ENCODE measurements at places on chromosomes 16 and 17.
A peak's percentile ranks its signal among the peaks of the same experiment; 100 is the strongest.

- DNase-seq = no peak
Observed at GRCh38 chr16:58615280-58615679, 14.3 kb downstream of the CNOT1 start.

DNA sequence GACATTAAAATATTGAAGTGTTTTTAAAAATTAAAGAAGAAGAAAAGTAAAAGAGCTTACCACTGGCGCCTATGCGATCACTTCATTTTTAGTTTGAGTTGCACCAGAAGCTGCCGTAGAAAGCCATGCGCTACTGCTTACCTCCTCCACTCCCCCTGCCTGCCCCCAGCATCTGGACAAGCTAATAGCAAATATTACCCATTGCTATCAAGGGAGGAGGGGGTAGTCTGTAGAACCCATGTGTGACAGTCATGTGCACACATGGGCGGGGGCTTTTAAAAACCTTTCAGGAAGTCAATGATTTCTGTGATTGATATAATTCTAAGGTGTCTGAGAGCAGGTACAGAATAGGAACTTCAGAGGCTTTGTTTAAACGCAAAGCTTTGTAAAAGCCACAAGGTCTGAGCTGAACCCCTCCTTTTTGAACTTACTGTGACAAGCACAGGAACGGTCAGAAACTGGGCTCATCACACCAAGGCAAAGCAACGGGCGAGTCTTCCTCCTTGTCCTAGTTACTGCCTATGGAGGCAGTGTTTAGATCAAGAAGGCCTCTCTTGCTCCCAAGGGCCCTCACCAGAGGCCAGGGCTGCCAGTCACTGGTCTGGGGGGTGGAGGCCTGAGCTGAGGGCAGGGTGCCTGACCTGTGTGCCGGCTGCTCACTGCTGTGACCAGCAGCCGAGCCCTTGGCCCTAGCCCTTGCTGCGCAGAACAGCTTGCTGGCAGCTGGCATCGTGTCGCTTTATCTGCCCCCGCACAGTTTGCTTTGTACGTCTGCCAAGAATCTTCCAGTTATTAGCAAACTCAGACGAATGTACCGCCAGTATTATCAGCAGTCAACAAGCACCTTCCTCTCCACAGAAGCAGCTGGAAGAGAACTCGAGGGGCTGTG is 15.0 kb downstream of the GINS2 start:
- DNase-seq = no peak

DNA sequence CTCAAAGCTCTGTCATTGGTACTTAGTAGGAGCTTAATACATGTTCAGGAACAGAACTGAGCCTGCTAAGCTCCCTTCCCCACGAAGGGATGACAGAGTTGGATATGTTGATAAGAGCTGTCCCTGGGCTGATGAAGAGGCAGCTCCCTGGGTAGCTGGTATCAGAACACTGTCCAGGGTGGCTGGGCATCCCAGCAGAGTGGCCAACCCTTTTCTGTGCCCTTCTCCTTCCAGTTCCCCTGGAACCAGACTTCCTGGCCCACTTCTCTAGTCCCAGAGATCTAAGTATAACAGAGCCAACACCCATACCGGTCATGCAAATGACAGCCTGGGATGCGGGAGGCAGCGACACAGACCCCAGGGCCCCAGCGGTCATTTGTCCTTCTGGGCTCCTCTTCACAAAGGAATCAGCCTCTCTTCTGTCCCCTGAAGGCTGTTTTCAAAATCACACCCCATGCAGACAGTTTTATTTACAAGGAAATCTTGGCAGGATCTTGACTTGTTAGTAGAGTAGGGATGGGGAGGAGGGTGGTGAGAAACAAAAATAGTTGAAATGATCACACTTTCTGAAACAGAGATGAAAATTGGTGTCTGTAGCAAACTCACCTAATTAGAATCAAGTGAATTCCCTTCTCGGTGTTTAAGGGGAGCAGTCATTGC is 1.4 kb upstream of the RHBDL3 start:
- no peak for DNase-seq

GRCh38 chr16:47382362-47382761 is 78.5 kb downstream of the ITFG1 start:
- DNase-seq = no peak

DNA sequence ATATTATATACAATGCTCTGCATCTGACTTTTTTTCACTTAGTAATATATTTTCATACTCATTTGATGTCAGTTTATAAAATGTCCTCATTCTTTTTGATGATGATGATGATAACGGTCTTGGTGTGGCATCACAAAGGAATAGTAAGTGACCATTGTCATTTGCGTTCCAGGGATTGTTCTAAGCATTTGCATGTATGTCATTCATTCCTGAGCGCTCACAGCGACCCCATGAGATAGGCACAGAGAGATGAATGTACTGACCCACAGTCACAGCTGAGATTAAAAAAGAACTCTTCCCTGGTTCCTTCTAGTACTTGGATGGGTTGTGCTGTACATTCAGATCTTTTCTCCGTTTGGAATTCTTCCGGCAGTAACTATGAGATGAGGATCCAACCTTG is 21.2 kb upstream of the MSI2 start:
- DNase-seq = no peak

DNA sequence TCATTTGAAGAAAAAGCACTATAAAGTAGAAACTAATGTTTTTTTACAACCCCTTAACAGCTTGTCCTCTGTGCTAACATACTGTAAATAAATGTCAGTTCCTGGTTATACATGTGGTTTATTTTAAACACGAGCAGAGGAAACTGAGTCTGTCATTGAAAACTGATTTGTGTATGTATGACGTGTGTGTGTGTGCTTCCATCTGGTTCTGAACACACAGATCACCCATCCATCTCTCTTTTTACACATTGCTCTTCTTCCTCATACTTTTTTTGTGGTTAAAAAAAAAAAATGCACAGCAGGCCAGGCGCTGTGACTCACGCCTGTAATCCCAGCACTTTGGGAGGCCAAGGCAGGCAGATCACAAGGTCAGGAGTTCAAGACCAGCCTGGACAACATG is 49.5 kb downstream of the ZNF423 start:
- no peak for DNase-seq

GRCh38 chr17:39529455-39529854 is 68.2 kb downstream of the CDK12 start:
- DNase-seq = no peak

- DNase-seq = no peak
Observed at GRCh38 chr17:11245187-11245586, 4.2 kb downstream of the SHISA6 start.

GRCh38 chr17:1414001-1414574 is 14.1 kb upstream of the YWHAE start:
- no peak for DNase-seq

GRCh38 chr16:10770907-10771306 is 27.3 kb downstream of the NUBP1 start:
- DNase-seq = no peak

GRCh38 chr17:4941319-4941610 is 1.2 kb downstream of the RNF167 start:
- DNase-seq = no peak

DNA sequence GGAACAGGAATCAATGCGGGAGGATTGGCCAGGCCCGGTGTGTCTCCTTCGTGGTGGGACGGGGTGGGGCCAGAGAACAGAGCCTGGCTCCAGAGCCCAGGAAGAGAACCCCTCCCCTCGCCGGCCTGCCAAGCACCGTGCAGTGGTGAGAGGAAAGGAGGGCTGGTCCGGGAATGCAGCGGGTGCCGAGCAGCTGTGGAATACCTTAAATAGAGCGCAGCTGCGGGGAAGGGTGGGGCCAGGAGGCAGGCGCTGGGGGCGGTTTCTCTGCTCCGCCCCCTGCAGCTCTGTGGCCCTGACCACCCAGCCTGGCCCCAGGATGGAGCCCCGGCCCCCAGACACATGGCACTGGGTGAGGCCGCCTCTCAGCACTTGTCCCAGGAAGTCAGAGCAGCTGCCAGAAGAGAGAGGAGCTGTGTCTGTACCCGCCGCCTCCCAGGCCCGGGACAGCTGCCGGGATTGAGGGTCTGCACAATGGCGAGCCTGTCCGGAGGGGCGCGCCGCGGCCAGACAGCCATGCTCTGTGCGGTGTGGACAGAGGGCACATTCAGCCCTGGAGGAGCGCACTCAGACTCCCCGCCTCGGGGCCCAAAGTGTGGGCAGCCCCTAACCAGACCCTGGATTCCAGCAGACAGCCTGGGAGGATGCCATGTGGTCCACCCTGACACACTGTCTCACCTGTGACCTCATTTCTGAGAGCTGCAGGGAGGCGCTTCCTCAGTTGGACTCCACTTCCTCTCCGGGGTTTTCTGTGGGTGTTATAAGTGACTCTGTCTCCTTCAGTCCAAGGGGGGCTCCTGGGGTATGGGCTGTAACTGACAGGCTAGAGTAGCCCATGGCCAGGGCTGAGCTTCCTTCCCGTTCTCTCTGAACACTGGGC is 268.8 kb downstream of the SEC14L1 start:
- peak; percentile 73 for DNase-seq

- DNase-seq = no peak
Observed at GRCh38 chr17:77190576-77190975, 49.8 kb downstream of the SEC14L1 start.

GRCh38 chr17:40735016-40735415 is 20.1 kb downstream of the KRT25 start:
- no peak for DNase-seq

DNA sequence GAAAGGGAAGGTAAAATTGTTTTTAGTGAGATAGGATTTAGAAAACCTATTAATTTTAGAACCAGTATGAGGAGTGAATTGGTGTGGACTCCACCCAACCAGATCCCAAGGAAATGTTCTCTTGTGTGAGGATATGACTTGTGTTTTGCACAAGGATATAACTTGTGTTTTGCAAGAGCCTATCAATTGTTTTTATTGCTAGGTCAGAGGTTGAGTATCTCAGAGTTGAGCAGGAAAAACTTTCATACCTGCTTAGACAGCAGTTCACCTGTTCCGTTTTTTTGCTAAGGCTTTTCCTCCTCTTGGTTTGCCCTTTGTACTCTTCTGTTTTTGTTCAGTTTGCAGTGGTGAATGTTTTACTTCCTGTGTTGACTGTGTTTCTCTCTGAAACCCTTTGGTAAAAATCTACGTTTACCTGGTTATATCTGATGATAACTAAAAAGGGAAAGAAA is 5.1 kb downstream of the NBR1 start:
- no peak for DNase-seq

DNA sequence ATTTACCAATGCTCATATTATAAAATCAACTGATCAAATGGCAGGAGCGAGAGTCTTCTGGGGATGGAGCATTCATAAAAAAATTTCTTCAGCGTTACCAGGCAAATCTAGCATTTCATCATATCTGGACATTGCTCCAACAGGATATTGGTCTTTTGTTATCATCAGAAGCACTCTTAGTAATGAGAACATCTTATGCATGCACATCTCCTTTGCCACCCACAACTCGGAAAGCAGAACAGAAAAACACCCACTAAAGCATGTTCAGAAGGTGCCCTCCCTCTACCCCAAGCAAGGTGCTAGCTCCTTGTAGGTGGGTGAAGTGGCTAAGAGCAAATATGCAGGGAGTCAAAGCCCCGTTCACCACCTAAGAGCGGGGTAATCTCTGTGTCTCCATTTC is 18.9 kb downstream of the ARHGAP17 start:
- DNase-seq = no peak

DNA sequence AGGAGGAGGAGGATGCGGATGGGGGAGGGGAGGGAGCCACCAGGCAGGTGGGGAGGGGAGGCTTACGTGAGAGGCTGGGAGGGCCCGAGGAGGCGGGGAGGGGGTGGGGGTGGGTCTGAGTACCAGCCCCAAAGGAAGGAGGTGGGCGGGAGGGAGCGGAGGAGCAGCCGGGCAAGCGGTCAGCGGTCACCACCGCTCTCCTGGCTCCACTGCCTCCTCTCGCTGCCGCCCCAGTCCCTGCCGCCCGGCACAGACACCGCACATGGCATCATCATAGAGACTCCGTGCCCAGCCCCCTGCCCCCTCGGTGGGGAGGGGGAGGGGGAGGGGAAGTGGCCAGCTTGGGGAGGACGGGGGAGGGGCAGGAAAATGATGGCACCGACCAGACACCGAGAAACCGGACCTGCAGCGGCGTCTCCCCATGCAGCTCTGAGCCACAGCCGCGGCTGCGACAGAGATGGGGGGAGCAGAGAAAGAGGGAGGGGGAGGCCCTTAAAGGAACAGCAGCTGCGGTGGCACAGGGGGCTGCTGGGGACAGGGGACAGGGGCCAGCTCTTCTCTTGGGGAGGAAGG is at the start of gene TLCD3B:
Gene TLCD3B (minus strand): TSS at position 431 of the 573 bp plus-strand sequence. CDS start 744 bp downstream, outside the sequence.
- no peak for DNase-seq

DNA sequence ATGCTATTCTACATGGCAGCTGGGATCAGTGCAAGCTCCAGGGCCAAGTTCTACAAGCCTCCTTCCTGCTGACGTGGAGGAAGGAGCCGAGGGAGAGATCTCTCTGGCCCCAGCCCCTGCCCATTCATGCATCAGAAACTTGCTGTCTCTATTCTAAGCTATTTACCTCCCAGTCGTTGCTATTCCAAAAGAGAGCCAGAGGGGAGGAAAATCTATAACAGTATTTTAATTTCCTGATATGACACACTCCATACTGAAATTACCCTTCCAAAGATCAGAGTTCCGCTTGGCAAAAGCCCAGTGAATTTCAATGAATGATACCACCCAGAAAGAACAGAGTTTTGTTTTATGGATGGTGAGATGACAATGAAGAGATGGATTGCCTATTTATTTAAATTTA is 133.4 kb downstream of the GRIN2A start:
- no peak for DNase-seq

DNA sequence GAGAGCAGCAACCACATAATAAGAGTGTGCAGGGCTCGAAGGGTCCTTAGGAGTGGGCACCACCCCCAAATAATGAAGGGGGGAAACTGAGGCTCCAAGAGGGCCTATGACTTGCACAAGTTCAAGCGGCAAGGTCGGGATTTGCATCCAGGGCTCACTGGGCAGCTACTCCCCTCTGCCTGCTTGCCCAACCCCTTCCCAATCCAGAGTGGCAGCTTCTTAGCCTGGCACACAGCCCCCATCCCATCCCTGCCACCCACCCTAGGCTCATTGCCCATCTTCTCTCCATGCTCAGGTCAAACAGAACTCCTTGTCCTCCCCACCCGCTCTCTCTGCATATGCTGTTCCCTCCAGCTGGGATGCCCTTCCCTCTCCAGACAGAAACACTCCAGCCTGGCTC is 2.4 kb downstream of the SPPL2C start:
- DNase-seq = no peak

DNA sequence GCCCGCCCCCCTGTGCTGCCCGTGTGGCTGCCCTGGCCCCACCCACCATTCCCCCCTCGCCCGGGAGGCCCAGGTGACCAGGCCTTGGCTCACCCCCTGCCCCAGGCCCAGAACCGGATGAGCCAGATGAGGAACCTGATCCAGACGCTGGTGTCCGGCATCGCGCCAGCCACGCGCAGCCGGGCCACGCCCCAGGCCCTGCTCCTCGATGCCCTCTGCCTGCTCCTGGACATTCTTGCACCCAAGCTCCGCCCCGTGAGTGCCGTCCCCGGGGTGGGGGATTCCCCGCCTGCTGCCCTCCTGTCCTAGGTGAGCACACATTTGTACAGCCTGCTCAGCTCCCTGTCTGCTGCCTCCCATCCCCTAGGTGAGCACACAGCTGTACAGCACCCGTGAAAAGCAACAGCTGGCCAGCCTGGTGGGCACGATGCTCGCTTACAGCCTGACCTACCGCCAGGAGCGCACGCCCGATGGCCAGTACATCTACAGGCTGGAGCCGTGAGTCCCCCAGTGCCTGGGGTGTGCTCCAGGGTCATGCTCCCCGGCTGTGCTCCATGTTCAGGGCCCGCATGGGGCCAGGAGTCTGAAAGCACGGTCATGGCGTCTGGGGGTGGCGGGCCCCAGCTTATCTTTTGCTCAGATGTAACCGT is 4.8 kb downstream of the GNG13 start:
- DNase-seq = no peak

Measured in activated naive CD4-positive, alpha-beta T cell treated with anti-CD3 and anti-CD28 coated beads for 36 hours (primary cell).